GM12865 (cell line): ENCODE measurements at places on chromosomes 11 and 22.

- no peak for DNase-seq
Observed at GRCh38 chr11:71199226-71199820, 53.1 kb downstream of the SHANK2 start.

DNA sequence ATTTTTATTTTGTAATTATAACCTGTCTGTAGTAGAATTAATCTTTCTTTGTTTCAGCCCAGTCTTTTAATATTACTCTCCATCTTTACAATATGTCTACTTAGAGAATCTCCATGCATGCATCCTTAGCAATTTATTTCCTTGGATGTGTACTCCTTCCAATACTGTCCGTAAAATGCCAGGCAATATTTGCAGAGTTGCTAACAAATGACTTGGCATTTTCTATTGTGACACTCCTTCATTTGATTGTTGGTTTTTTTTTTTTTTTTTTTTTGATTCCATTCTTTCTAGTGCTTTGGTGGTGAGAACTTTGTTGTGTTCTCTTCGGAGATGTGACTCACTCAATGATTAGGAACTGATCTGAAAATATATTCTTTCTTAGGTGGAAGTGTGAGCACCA, 220.3 kb downstream of the CNTN5 start:
- no peak for DNase-seq

DNA sequence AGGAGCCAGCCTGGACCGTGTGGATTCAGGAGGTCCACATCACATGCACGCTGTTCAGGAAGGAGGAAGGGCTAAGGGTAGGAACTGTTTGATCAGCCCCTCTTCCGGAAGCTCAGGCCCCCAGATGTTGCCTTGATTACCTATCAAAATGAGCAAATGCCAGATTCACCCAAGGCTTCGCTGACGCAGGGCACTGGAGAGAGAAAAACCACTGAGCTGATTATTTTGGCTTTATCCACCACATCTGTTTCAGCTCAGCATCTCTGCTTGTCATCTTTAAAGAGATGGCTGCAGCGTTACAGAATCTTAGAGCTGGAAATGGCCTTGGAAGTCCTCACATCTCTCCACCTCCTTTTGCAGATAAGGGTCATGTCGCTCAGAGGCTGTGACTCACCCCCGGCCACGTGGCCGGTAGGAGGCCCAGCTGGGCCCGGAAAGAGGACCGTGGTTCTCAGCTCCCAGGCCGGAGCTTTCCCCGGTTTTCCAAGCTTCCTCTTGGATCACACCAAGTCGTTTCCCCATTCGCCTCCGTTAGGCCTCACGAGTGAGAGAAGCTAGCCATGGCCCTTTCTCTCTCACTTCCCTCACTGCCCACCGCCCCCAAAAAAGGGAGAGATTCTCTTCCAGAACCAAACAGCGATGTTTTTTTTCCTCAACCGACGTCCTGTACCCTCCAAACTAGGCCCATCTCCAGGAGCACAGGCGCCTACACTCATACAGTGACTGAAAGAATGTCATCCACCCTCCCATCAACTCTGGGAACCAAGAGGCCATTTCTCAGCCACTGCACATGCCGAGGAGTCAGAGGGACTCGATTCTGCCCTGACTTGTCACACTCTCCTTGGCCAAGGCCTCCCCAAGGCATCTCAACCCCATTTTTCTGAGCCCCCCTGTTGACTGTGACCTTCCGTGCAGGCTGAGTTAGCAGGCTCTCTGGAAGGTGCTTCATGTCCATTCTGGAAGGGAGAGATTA, 37.6 kb downstream of the LIF start:
- no peak for DNase-seq

GRCh38 chr11:119728651-119729580, at the start of gene NECTIN1:
NECTIN1 (minus strand) TSS chr11:119729200; CDS start chr11:119728553, 647 bp downstream.
- peak; percentile 87 for DNase-seq

DNA sequence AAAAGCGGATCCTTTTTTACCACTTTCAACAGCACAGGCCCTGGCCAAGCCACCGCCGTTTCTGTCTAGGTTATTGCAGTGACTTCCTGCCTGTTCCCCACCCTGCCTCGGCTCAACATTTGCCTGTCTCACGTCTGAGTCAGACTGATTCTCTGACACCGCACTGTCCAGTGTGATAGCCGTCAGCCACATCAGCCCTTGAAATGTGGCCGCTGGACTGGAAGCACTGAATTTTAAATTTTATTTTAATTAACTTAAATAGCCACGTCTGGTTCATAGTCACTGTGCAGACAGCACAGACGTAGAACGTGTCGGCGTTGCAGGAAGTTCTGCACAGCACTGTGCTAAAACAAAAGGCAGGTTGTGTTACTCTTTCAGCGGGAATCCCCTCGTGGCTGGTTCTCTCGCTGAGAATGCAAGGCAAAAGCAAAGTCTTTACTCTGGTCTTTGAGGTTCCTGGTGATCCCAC, 56.3 kb upstream of the ADSL start:
- peak; percentile 88 for DNase-seq

DNA sequence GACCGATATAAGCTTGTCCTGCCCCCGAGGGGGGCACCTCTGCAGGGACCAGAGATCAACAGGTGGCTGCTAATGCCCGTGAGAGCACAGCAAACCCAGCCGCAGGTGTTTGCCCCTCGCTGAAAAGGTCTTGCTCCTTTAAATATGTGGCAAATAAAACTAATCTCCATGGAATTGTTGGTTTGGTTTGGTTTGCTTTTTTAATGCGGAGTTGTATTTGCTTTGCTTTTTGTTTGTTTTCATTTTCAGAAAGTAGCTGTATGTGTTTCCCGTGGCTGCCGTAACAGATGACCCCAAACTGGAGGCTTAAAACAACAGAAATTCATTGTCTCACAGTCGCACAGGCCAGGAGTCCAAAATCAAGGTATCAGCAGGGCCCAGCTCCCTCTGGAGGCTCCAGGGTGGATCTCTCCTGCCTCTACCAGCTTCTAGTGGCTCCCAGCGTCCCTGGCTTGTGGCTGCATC, 93.0 kb downstream of the CELSR1 start:
- DNase-seq: no peak

GRCh38 chr11:77619576-77620198, 17.9 kb downstream of the CLNS1A start:
- DNase-seq: peak; percentile 66

DNA sequence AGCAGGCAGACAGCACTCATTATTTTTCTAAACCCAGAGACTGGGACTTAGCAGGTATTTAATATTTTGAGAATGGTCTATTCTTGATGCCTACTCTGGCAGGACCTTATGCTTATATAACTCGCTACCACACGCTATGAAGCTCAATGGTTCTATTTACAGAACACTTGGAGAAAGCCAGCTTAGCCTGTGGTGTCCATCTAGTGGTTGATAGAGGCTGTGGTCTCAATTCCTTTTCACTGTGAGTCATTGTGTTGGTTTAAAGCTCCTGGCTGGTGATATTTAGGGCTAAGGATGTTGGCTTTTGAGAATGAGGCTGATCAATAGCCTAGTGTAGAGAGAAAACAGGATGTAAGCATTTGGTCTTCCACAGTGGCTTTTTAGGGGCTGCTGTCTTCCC, 206.4 kb downstream of the DBX1 start:
- no peak for DNase-seq

DNA sequence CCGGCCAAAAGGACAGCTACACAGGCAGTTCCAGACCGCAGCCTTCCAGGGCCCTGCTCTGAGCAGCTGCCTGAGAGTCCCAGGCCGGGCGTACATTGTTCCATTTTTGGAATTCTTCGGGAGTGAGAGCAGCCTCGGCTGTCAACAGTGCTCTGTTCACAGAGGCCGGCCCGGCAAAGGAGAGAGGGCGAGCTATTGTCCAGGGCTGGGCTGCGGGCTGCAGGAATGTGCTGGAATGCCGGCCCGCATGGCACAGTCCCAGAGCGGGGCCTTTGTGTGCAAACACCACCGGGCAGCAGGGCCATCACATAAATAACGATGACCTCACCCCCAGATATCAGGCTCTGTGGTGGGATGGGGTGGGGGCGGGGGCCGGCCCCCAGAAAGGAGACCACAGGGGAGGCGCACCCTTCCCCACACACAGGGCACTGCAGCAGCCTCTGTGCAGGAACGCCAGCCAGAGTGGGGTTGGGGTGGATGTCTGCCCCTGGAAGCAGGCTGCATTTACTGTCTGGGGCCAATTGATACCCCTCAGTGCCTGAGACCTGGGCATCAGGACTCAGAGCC, 15.8 kb downstream of the LINC01488 start:
- DNase-seq: no peak
